ENCODE measurements at places on chromosomes 6 and 20.
A peak's percentile ranks its signal among the peaks of the same experiment; 100 is the strongest.

DNA sequence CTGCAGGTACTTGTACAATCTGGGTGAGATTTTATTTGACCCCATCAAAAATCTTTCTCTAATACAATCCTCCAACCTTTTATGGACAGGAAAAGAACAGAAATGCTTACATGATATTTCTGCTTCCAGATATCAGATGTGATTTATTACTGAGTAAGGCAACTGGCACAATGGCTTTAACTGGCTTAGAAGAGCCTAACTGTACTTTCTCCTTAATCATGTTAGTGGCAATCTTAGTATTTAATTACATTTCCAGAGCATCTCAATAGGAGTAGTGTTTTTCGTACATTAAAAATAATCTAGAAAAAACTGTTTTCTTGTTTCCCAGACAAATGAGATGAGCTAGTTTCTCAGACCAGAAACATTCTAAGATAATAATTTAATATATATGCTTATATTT is 251.6 kb downstream of the KCNQ5 start:
- DNase-seq, result no peak

- DNase-seq, result no peak
Measured at GRCh38 chr6:39561536-39562266, 163.5 kb downstream of the KIF6 start.

DNA sequence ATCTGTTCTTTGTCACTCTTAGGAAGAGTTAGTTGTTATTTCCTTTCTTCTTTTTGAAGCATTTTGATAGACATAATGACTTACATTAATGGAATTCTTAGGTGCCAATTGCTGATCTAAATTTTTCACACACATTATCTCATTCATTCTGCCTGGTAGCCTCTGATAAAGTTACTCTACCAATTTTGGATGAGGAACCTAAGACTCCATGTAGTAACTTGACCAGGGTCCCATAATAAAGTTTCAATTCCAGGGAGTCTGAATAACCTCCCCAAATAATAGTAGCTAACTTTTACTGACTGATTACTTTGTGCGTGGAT is 73.2 kb upstream of the CITED2 start:
- no peak for DNase-seq

DNA sequence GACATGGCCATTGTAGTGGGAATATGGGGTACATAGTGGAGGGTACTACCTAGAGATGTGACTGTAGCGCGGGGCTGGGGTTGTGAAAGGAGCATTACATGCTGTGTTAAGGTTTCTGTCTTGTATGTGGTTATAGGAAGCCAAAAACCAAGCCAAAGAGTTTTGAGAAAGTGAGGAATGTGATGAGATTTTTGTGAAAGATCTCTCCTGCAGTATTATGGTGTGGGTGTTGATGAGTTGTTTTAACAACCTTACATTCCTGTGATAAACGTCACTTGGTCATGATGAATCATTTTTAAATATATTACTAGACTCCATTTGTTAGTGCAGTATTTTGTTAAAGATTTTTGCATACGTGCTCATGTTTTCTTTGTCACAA is 48.9 kb downstream of the ZFAND3 start:
- DNase-seq, result no peak

DNA sequence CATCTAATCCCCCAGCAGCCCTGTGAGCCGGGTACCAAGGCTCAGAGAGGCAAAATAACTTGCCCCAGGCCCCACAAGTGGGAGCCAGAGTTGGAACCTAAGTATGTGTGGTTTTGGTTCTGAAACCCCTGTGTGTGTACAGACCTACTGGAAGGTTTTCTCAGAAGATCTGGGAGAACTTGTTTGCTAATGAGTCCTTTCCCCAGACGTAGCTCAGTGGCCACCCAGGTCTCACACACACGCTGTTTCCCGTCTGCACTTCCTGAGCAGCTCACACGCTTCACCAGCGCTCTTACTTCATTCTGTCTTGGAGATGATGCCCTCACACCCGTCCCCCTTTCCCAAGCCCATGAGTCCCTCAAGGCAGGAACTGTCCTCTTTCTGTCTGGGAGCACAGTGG is 8.2 kb downstream of the CCN5 start:
- DNase-seq, result no peak

DNA sequence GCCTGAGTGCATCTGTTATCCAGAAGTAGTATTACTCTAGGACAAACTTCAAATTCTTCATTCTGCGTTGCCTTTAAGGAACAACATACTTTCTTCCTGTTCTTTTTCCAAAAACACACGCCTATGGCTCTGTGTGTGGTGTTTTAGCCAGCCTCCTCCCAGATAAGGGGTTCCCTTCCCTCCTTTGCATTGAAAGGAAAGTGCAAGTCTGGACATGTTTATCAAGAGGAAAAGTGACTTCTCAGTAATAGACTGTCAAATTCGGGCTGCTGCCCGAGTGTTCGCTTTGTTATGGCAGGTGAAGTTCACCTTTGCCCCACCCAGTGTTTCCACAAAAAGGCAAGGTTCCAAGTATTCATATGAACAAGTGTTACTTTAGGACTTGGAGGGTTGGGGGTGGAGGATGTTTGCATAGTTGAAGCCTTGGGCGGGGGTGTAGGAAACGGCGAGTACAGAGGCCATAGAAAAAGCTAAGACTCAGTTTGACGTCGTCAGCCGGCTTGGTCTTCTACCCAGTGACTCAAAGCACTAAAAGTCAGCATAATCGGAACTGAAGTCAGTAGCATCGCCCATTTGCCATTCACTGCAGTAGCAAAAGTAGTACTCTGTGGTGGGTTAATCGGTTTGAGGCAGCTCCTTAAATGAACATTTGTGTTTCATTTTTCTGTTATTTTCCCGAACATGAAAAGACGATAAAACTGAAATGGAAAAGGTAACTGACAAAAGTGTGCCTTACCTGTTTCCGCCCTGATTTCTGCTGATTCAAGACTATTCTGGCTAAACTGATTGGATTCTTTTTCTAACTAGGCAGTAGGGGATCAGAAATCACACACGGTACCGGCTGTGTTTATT is 12.5 kb downstream of the PRDM1 start:
- DNase-seq, result peak; percentile 79

- DNase-seq, result no peak
Measured at GRCh38 chr6:74932232-74932888, 273.5 kb downstream of the COL12A1 start.

DNA sequence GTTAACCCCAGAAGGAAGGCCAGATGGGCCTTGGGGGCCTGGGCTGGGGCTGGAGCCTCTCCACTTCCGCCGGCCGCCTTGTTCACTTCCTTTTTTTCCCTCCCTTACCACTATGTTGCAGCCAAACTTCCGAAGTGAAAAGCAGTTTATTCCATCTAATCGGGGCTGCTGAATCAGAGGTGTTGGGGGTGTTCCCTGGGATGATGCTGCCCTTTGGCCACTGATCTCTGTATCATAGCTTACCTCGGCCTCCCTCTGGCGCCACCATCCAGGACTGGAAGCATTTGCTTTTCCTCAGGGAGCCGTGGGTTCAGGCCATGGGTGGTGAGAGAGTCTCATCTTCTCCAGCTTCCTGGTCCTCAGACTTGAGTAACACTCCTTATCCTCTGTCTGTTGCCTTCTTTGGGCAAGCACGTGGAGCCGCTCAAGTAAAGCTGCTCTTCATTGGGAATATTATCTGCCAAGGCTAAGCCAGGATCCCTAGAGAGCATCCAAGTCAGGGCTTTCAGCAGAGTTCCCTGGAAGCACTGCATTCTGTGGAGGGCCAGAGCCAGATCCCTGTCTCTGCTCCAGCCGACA is 39.6 kb downstream of the SLX4IP start:
- no peak for DNase-seq

GRCh38 chr6:134840086-134840867 is 109.6 kb downstream of the ALDH8A1 start:
- DNase-seq, result no peak

GRCh38 chr6:125791151-125791819 is 525 bp downstream of the NCOA7 start:
- DNase-seq, result peak; percentile 51

- no peak for DNase-seq
Measured at GRCh38 chr6:79373880-79374279, 139.4 kb upstream of the HMGN3 start.

DNA sequence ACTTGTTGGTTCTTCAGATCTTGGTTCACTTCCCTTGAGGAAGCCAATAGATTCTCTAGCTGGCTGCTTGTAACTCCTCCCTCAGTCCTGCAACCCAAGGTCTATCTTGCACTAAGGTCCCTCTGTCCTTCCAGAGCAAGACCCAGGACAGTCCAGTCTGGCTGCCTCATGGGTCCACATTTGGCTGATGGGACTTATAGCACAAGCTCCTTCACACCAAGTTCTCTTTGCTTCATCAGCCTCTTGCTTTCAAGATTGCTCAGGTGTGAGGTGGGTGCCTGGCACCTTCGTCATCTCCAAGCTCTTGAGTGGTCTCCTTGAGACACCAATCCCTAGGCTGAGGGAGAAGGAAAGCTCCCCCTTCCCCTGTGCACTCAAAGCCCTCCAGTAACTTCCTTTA is 28.3 kb downstream of the NSFL1C start:
- no peak for DNase-seq

DNA sequence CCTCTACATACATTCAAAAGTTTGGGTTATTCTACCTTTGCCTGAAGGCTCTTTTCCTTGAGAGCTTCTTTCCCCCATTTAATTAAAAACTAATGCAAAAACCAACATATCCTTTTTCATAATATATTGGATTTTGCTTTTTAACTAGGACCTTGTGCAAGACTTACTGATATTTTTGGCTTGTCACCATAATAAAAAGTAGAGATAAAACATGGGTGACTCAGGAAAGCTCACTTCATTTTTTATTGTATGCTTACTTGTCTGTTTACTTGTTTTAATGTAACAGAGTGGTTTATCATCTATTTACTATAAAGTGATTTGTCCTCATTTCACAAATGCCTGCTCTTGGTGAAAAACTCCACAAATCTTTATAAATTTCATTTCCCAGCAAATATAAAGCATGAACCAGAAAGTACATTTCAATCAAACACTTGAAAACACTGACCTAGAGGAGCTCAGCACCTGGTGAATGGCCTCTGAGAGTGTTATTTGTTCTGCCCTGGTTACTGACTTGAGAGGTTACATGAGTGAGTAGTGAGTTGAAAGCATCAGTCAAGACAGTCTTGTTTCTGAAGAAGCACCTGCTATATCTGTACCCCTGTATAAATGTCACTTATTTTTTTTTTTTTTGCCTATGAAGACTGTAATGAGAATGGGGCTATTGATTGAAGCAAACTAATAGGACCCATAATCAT is 20.8 kb downstream of the ADGRG6 start:
- no peak for DNase-seq

Measured in activated T-cell treated with anti-CD3 and anti-CD28 coated beads, Interleukin-2, amount 50 U/mL, for 24 hours (primary cell).